Stimulated activated CD8-positive, alpha-beta memory T cell treated with anti-CD3 and anti-CD28 coated beads, Interleukin-4, amount 100 ng/mL, for 1 hour (primary cell): ENCODE measurements at places on chromosomes 5 and 9.

DNA sequence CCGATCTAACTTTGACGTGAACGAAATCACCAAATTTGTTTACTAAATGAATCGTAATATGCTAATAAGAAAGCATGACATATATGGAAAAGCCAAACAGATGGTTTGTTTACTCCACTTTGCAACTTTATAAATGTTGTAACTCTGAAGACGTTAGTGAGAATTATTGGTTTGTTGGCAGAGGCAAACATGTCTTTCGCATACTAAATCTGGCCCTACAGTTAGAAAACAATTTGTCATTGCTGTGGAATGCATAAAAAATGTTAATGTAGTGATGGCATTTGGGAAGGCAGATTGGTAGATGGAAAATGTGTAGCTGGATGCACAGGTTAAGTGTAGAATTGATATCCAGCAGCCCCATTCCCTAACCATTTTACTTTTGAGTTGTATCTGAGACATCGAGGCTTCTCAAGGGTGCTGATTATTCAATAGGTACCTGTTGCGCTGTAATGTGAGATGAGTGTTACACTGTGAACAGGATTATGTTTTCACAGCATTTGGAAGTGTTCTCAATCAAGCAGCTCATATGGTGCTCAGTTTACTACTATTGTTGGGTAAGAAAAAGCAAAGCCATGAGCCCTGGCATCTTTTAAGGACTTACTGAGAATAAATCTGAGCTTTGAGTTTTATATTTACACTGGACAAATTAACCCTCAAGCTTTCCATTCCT lies 444.8 kb downstream of the BNC2 start:
- DNase-seq, result no peak

GRCh38 chr9:105459336-105459735 lies 11.5 kb downstream of the FSD1L start:
- no peak for DNase-seq

GRCh38 chr5:56918054-56918453 lies 8.7 kb downstream of the SETD9 start:
- DNase-seq, result no peak

- no peak for DNase-seq
Observed at GRCh38 chr5:141560725-141561483, 57.9 kb downstream of the DIAPH1 start.

- DNase-seq, result no peak
Observed at GRCh38 chr9:20030671-20031070, 241.8 kb upstream of the SLC24A2 start.

DNA sequence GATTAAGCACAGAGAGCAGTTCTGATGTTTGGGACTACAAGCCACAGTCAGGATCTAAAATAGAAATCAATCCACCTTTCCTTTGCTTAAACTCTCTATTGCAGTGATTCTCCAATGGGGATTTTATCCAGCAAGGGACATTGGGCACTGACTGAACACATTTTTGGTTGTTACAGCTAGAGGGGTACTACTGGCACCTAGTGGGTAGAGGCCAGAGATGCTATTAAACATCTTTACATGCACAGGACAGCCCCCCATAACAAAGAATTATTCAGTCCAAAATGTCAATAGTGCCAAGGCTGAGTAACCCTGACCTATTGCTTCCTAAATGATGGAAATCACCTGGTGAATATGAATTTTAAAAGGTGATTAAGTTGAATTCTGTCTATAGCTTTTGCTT lies 12.0 kb downstream of the ZNF622 start:
- DNase-seq, result no peak

- DNase-seq, result no peak
Observed at GRCh38 chr5:89060768-89061167, 177.8 kb upstream of the MEF2C start.

DNA sequence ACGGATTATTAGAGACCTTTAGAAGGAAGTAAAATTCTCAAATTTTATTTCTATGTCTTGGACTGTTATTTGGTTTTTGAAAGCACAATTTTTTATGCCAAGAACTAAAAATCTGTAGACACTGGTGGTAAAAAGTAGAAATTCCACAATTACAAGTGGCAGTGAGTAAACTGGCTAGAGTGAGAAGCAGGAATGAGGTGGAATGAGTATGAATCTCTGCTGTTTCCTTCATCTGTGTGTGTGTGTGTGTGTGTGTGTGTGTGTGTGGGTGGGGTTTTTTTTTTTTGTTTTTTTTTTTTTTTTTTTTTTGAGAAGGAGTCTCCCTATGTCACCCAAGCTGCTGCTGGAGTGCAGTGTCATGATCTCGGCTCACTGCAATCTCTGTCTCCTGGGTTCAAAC lies 94.2 kb downstream of the TLE4 start:
- no peak for DNase-seq

GRCh38 chr9:27337833-27338526 lies 41.0 kb upstream of the EQTN start:
- no peak for DNase-seq

DNA sequence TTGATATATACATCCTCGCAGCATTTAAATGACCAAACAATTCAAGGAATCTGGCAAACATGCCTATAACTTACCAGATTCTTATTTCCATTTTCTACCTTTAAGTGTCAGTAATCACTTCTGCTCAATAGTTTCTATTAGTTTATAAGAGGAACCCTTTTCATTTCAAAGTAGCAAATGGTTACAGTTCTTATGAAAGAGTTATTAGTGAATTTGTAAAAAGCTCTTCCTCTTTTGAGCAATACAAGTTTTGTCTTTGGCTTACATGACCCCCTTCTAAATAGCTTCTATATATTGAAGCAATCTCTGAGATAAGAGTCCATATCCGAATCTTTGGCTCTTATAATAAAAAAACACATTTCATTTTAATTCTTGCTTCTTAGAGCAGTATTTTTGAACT lies 42.0 kb downstream of the ELL2 start:
- no peak for DNase-seq

- no peak for DNase-seq
Observed at GRCh38 chr5:32254881-32255539, 57.7 kb downstream of the MTMR12 start.

GRCh38 chr5:89988998-89989655 lies 420.4 kb downstream of the CETN3 start:
- no peak for DNase-seq

- DNase-seq, result no peak
Observed at GRCh38 chr5:159094745-159095144, 5.0 kb downstream of the EBF1 start.

DNA sequence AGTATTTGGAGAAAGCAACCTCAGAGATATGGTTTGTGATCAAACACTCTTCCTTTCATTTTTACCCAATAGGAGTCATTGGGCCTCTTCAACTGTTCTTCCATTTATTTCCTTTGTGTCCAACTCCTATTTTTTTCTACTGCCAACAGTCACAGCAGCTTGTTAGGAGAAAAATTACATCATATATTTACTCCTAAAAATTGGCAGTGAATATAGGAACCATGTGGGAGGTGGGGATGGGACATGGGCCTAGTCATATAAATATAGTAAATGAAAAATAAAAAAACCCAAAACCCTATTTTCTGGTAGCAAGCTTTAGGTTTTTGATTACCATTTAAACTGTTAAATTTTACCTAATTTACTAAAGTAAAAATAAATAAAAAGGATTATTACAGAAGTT lies 134.9 kb upstream of the MPDZ start:
- no peak for DNase-seq
